ENCODE measurements at places on chromosomes 6 and 20. TPM values are rescaled to one million over a fixed set of nuclear protein-coding genes. Genes with fewer than 3 reads are reported as not detected.

The SMLR1 gene
- not detected for total RNA-seq

The LY6G6F gene
- not detected for total RNA-seq

The MICB gene
- 4.6 TPM for total RNA-seq

The ARMH2 gene
- total RNA-seq: not detected

The TNFAIP3 gene
- 50.5 TPM for total RNA-seq

The TRAPPC3L gene
- total RNA-seq: not detected

The OCSTAMP gene
- not detected for total RNA-seq

The BTBD3 gene
- total RNA-seq: 33.1 TPM

The SLC17A1 gene
- total RNA-seq: not detected

The ATAT1 gene
- 5.3 TPM for total RNA-seq

The ANKRD60 gene
- not detected for total RNA-seq

The CLPSL1 gene
- not detected for total RNA-seq

- DNase-seq: no peak
Measured at GRCh38 chr6:158081657-158081935, 86.5 kb downstream of the SERAC1 start.

- no peak for DNase-seq
Measured at GRCh38 chr6:20454204-20454824, 52.6 kb downstream of the E2F3 start.

DNA sequence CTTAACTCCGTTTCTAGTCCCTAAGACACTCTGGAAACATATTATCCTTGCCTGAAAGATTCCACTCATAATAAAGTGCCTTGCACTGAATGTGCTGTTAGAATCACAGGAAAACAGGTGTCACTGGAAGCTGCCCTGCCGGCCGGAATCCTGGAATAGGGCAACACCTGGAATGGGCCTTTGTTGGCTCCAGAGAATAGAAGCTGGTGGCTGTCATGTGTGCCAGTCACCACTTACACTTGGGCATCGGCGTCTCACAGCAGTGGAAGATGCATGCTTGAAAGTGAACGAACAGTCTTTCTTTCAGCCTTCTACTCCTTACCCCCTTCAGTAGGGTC is 90.8 kb upstream of the AFDN start:
- no peak for DNase-seq

GRCh38 chr20:43751167-43752050 is 24.6 kb upstream of the GTSF1L start:
- no peak for DNase-seq

GRCh38 chr6:130602151-130602770 is 224.9 kb upstream of the SMLR1 start:
- no peak for DNase-seq

DNA sequence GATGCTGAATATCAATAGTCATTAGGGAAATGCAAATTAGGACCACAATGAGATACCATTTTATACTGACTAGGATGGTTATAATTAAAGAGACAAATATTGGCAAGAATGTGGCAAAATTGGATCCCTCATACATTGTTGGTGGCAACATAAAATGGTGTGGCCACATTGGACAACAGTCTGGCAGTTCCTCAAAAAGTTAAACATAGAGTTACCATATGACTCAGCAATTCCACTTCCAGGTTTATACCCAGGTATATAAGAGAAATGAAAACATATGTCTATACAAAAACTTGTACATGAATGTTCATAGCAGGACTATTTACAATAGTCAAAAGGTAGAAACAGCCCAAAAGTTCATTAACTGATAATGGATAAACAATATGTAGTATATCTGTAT is 2.0 kb upstream of the CRIP3 start:
- DNase-seq: no peak

DNA sequence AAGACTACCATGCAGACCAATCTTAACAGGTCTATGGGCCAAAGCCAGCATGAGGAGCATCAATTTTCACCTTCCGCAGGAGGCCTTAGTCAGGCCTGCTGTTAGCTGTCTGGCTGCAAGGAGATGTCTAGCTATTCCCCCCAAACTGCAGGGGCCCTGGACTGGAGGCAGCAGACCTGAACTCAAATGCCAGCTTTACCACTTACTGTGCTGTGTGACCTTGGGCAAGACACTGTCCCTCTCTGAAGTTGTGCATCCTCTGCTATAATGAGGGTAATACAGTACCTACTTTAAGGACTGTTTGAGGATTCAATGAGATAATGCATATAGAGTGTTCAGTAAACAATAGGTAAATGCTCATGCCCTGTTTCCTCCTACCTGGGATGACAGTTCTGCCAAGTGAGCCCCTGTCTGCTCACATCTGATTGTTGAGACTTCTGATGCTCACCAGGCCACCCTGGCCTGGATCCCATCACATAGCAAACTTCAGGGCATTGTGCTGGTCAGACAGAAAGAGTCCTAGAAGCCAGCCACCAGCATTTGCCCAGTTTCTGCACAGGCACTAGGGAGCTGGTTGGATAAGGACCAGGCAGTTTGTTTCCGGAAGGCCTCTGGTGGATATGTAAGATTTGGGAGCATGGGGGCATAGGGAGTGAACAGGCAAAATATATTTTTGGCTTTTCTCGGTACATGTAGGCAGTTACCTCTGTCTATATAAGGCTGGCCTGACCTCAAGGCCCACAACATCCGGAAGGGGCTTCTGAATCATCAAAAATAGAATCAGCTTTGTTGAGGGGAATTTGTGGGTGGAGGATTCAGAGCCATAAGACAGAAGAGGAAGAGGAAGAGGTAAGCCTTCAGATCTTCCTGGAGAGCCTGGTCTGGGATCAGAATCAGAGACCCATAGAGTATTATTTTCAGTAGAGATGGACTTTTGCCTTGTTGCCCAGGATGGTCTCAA is 2.3 kb upstream of the OCSTAMP start:
- DNase-seq: no peak

- DNase-seq: no peak
Measured at GRCh38 chr20:59810449-59811187, 122.8 kb downstream of the SYCP2 start.

- DNase-seq: no peak
Measured at GRCh38 chr6:161273752-161274487, at the start of gene AGPAT4. Gene AGPAT4, minus strand, starts transcription at chr6:161274061. Its CDS starts 41,848 bp downstream, at chr6:161232213.

DNA sequence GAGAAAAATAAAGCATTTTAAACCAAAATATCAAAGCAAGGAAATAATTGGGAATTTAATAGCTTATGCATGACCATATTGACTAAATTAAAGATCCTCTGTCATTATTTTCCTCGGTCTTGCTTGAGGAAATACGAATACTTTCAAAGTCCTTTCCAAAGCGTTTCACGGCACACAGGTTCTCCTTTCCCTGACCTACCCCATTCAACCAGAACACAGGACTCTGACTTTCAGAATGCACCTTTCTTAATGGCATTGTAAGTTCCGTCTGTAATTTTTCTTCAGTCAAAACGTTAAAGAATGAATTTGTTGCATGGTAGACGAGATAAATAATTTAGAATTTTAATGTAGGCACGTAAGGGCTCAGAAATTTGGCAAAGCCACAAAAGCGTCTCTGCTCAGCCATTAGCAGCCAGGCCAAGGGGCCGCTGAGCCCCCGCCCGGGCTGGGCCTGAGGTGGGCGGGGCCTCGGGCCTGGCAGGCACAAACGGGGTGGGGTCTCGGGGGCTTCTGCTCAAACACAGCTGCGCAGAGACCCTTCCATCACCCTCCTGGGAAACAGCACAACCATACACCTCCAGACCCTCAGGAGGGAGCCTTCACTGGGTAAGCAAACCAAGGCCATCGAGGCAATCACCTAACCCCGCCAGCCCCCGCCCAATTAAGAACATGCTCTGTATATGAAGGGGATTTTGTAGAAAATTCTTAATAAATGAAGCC is 3.4 kb downstream of the NEDD9 start:
- no peak for DNase-seq

DNA sequence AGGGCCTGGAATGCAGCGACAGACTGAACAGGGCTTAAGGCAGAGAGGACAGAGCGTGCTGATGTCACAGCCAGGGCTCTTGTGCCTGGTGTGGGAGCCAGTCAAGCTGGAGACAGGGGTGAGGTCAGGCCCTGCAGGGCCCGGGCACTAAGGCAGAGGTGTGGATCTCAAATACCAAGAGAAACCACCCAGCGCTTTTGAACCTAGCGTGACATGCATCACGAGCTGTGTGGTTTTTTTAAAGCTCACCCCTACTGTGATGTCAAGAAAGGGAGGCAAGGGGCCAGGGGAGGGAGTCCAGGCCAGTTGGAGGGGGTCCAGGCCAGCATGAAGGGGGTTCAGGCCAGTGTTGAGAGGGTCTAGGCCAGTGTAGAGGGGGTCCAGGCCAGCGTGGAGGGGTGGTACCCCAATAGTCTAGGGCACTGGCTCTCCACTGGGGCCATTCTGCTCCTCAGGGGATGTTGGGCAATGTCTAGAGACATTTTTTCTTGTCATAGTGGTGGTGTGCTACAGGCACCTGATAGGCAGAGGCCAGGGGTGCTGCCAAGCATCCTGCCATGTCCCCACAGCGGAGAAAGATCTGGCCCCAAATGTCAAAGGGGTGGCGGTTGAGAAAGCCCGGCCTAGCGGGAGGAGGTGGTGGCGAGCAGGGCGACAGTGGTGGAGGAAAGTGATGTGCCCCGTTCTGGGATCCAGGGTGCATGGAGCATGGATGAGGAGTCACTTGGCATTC is 42.6 kb downstream of the RBM38 start:
- DNase-seq: no peak

GRCh38 chr6:161694995-161695394 is 421.1 kb upstream of the AGPAT4 start:
- DNase-seq: no peak

- DNase-seq: no peak
Measured at GRCh38 chr6:119602215-119603178, 252.9 kb upstream of the MAN1A1 start.

- DNase-seq: no peak
Measured at GRCh38 chr20:8662433-8662954, 406.4 kb upstream of the PLCB4 start.

- no peak for DNase-seq
Measured at GRCh38 chr6:80186082-80186481, 79.6 kb downstream of the BCKDHB start.

- no peak for DNase-seq
Measured at GRCh38 chr20:10635476-10636208, 38.2 kb downstream of the JAG1 start.

DNA sequence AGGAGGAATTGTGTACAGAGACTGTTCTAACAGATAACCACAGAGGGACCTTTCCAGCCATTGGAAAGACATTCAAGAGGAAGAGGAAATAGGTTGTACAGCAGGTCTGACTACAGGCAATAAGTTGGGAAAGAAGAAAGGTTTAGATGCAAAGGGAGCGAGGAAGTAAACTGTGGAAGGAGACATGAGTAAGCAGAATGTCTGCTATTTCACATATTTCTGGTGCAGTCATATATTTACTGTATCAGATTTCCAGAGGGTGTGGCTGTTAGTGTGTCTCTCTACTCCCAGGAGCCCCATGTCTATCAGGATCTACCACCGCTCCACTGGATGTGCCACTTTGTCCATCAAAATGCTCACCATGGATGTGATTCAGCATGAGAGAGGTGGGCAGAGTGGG is 25.9 kb downstream of the MRS2 start:
- no peak for DNase-seq

GRCh38 chr6:145756170-145756662 is 20.9 kb upstream of the EPM2A start:
- DNase-seq: no peak

- no peak for DNase-seq
Measured at GRCh38 chr20:40607927-40608326, 81.1 kb downstream of the MAFB start.

GRCh38 chr6:113560908-113561307 is 296.2 kb upstream of the MARCKS start:
- DNase-seq: no peak
